ENCODE measurements at places on chromosomes 1 and 21.

DNA sequence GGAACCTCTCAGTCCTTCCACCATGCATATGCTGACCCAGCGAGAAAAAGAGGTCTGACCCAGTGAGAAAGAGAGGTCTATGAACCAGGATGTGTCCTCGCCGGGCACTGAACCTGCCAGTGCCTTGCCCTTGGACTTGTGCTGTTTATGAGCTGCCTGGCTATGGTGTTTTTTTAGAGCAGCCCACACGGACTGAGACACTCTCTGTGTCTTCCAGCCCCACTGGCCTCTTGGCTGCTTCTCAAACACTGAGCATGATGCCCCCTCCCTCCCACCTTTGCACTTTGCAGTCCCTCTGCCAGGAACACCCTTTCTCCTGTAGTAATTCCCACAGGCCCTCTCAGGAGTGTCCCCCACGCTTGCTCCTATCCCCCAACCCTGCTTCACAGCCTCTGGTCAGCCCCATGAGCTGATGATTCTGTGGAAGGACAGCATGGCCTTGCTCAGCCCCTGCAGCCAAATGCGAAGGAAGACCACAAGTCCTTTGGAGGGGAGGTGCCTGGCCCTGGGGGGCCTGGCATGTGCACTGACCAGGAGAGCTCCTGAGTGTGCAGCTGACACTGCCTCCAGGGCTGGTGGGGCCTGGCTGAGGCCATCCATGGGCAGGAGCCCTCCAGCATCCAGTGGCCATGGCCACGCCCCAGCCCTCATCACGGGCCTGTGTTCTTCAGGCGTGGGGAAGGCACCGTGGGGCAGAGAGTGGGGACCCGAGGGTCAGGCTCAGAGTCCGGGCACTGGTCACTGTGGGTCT is 23.8 kb downstream of the WNT3A start:
- DNase-seq = no peak

DNA sequence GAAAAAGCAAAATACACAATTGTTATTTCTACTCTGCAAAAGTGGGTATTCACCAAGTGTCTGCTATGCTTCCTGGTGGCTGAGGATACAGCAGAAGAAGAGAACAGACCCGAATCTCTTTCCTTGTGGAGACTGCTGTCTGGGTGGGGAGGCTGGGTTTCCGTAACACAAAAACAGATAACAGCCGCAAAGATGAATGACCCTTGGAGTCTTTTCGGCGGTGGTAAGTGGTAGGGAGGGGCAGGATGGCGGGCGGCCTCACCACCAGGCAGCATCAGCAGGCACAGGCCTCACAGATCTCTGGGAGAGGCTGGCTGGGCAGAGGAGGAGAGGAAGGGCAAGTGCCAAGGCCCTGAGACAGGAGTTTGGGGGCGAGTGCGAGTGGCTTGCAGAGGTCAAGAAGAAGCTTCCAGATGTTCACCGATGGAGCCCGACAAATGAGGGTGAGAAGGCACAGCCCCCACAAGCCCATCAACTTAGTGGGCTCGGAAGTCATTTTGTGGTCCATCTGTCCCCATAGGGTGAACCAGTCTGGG is 164.2 kb downstream of the RHOU start:
- DNase-seq = no peak

GRCh38 chr1:33714421-33714820 is 149.5 kb upstream of the HMGB4 start:
- DNase-seq = no peak

DNA sequence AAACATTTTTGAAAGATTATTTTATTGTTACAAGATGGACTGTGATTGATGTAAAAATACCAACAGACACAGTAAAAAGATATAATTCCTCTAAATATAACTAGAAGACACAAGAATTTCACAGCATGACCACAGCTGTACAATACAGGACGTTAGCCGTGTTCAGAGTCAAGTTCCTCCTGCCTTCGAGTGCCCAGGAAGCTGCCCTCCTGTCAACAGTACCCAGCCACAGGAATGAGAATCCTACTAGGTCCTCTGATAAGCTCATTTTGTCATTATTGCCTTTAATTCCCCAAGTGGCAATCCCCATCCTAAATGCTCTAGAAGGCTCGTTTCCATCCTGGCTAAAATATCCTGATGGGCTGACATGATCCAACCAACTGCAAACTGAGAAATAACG is 16.4 kb upstream of the CAPN2 start:
- DNase-seq = no peak

DNA sequence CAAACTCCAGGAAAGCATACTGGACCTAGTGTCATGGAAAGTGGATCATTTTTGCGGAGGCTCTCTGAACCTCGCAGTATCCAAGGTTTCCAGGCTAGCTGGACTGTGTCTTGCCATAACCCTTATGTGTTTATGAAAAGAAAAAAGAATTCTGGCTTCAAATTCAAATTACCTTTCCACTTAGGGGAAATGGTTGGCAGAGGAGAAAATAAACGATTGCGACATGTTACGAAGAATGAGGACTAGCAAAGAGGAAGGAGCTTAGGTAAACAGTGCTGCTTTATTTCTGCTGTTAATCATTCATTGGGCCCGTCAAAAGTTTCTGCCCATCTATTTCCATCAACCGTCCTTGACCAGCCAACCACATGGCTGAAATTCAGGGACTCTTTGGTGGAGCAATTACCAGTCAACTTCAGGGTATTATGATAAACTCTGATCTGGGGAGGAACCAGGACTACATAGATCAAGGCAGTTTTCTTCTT is at the start of gene C4BPA:
TSS of gene C4BPA (plus strand) at position 342 of the 482 bp plus-strand sequence. CDS start 8,793 bp downstream, outside the sequence.
- no peak for DNase-seq

GRCh38 chr1:115710859-115711624 is 57.5 kb downstream of the CASQ2 start:
- DNase-seq = no peak

DNA sequence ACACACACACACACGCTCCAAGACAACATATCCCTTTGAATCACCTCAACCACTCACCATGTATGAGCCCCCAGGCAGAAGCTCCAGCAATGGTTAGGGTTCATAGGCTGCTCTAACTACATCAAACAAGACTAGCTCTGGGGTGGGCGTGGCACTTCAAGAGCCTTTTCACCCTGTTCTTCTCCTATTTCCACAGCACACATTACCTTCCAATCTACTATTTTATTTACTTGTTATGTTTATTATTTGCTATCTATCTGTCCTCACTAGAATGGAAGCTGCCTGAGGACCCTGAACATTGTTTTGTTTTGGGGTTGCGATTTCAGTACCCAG is 28.7 kb downstream of the TRABD2B start:
- no peak for DNase-seq

DNA sequence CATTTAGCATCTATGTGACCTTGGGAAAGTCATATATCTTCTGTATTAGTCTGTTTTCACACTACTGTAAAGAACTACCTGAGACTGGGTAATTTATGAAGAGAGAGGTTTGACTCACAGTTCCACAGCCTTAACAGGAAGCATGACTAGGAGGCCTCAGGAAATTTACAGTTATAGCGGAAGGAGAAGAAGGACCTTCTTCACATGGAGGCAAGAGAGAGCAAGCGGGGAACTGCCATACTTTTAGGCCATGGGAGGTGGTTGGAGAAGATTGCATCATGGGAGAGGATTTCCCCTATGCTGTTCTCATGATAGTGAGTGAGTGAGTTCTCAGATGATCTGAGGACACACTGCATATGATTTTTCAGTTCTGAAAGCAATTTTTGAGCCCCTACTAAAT is 87.9 kb downstream of the CLEC20A start:
- no peak for DNase-seq
